Sciatic nerve (tissue), 2 donors: ENCODE measurements at places on chromosomes 2 and 18. TPM values are rescaled to one million over a fixed set of nuclear protein-coding genes. Genes with fewer than 3 reads are reported as not detected.

Gene SULT1C4
- total RNA-seq: 12.5 TPM

Gene FSHR
- total RNA-seq: not detected

Gene TXNDC2
- total RNA-seq: not detected

Gene TTC27
- total RNA-seq: 19.0 TPM

Gene PROKR1
- 0.18 TPM for total RNA-seq

Gene NEU4
- total RNA-seq: not detected

Gene SLC4A1AP
- total RNA-seq: 20.7 TPM
